ENCODE measurements at places on chromosomes 7 and 10.

- DNase-seq, result peak; percentile 49
These were observed 35.5 kb upstream of the DGKI start for GRCh38 chr7:137882261-137882668.

DNA sequence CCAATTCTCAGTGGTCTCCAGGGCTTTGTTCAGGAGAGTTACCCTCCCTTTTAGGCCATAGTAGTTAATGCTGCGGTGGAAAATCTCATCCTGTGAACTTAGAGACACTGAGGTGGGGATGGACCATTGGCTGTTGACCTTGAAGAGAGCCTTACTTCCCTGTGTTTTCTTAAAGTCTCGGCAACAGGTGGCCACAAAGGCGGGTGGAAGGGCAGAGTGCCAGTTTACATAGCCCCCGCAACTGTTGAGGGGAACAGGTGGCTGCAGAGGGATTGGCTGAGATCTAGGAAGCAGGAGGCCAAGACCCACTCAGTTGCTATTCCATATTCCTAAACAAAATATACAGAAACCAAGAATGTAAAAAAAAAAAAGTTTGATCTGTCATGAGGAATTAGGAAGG lies 160.6 kb downstream of the ST7 start:
- DNase-seq, result no peak

GRCh38 chr10:127756264-127756663 lies 19.3 kb downstream of the FOXI2 start:
- DNase-seq, result no peak

GRCh38 chr10:17200912-17201793 lies at the start of gene TRDMT1:
Gene TRDMT1 (minus strand): TSS chr10:17201672. CDS start chr10:17201634, 38 bp downstream.
- DNase-seq, result peak; percentile 90

GRCh38 chr10:1736144-1736971 lies 967 bp downstream of the ADARB2 start:
- DNase-seq, result no peak

GRCh38 chr10:122344741-122345258 lies 29.7 kb upstream of the PLEKHA1 start:
- no peak for DNase-seq

DNA sequence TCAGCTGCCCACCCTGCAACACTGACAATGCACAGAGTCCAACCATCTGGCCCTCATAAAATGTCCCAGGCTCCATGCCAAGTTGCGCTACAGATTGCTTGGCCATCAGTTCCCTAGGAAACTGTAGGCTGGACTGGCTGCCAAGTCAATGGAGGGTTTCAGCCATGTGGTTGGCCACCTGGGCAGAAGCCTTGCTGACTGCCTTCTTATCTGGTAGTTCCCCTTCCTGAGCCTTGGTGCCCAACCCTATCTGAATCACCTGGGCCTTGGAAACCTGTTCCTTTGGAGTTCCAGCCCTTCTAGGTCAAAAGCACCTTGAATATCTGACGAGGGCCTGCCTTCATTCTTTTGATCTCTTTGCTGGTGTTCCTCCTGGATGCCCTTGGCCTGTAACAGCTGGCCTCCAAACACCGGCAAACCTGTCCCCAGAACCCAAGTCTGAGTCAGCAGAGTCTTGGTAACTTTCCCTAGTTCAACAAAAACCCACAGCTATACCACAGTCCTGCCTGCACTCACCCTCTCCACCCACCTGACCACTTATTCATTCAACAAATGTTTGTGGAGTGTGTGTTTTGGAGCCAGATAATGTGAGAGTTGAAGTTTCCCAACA lies 37.4 kb upstream of the KDM7A start:
- DNase-seq, result peak; percentile 43

DNA sequence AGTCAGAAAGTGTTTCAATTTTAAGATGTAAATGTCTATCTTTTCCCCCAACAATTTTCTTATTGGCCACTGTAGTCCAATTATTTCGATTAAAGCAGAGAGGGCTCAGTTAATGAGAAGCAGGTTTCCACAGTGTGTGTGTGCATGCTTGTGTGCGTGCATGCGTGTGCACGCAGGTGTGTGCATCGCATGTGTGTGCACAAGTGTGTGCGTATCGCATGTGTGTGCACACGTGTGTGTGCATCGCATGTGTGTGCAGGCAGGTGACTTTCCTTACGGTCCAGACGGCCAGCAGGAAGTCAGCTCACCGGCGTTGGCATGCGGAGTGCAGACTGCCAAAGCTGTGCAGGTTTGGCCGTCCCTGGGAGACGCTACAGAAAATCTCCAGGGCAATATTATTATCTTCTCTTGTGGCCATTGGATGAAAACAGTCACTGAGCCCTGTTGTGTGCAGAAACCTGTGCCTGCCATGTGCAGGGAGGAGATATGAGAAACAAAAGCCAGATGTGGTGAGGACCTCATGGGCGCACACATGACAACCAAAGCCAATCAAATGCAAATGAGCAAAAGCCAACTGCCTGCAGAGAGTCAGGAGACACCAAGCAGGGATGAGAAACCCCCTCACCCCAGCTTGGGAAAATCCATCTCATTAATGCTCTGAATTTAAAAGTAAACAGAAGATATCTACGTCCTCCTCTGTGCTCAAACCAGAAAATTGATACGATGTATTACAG lies 70.4 kb downstream of the C10orf90 start:
- DNase-seq, result no peak

DNA sequence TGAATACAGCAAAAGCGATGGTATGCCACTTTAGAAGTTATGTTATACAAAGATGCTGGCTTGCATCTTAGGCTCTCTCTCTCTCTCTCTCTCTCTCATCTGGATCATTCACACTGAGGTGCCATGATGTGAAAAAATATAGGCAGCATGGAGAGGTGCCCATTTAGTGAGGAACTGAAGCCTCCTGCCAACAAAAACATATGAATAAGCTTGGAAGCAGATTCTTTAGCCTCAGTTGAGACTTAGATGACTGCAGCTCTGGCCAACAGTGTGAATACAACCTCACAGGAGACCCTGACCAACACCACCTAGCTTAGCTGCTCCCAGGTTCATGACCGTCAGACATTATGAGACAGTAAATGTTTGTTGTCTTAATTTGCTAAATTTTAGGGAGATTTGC lies 560.1 kb upstream of the LRRTM3 start:
- DNase-seq, result no peak

DNA sequence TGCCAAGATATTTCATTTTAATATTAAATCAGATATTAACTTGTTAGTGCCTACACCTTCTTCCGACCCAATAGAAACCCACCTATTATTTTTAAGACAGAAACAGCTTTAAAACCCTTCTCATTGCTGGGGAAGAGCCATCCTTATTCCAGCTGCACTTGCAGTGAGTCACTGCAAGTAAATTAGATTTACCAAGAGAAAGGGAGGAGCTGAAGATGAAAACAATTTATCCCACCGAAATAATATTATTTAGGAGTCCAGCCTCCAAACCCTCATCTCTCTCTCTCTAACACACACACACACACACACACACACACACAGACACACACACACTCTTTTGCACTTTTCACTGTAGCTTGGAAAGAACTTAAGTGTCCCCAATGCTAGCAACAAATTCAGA lies 26.9 kb downstream of the TWIST1 start:
- DNase-seq, result no peak

GRCh38 chr10:12221323-12222298 lies 25.6 kb downstream of the CDC123 start:
- no peak for DNase-seq
